ENCODE measurements at places on chromosomes 11 and 22. TPM values are rescaled to one million over a fixed set of nuclear protein-coding genes. Genes with fewer than 3 reads are reported as not detected.

- H3K4me1 ChIP-seq = no peaks in the 10 kb centered on the region
- H3K36me3 ChIP-seq = no peaks in the 10 kb centered on the region
- no peak for DNase-seq
- no peak overlapping the region for H3K27ac ChIP-seq
- no peaks in the 10 kb centered on the region for H3K27me3 ChIP-seq
- no peak overlapping the region for H3K4me3 ChIP-seq
Measured at GRCh38 chr22:49037701-49038245, 789.9 kb downstream of the BRD1 start.

Gene B3GAT1
- total RNA-seq = 0.44 TPM

DNA sequence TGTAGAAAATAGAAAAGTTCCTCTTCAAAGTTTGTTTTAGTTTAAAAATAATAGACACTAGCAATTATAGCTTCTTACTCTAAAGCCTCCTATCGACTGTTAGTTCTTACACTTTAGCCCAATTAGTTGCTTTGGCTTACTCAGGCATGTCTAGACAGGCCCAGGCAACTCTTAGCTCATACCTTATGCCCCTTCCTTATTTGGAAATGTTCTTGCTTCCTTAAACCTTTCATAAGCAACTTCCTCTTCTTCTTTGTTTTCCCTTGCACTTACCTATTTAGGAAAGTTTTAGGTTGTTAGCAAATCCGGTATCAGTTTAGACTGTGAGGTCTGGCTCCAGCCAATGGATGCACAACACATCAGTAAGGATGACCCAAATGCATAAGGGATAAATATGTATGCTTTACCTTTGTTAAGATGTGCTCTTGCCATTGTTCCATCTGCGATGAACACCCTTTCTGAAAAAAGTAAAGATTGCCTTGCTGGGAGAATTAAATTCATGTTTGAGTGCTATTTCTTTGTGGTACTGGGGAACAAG is 1277.5 kb upstream of the CNTN5 start:
- H3K36me3 ChIP-seq = no peaks in the 10 kb centered on the region
- no peaks in the 10 kb centered on the region for H3K4me1 ChIP-seq
- H3K4me3 ChIP-seq = no peak overlapping the region
- H3K27me3 ChIP-seq = no peaks in the 10 kb centered on the region
- no peak overlapping the region for H3K27ac ChIP-seq

Gene SMIM38
- total RNA-seq = 0.31 TPM

DNA sequence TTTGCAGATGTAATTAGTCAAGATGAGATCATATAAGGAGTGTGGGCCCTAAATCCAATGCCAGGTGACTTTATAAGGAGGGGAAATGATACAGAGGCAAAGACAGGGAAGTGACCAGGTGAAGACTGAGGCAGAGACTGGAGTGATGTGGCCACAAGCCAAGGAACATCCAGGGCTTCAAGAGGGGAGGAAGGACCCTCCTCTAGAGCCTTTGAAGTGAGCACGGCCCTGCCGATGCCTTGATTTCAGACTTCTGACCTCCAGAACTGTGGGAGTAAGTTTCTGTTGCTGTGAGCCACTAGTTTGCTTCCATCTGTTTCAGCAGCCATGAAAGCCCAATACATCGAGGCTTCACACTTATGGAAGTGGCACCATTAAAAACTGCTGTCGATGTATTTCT is 78.7 kb downstream of the SHANK2 start:
- H3K27me3 ChIP-seq = no peaks in the 10 kb centered on the region
- H3K27ac ChIP-seq = no peak overlapping the region
- H3K36me3 ChIP-seq = peaks cover 2% of the 10 kb centered on the region
- DNase-seq = no peak
- no peaks in the 10 kb centered on the region for H3K4me1 ChIP-seq
- no peak overlapping the region for H3K4me3 ChIP-seq

DNA sequence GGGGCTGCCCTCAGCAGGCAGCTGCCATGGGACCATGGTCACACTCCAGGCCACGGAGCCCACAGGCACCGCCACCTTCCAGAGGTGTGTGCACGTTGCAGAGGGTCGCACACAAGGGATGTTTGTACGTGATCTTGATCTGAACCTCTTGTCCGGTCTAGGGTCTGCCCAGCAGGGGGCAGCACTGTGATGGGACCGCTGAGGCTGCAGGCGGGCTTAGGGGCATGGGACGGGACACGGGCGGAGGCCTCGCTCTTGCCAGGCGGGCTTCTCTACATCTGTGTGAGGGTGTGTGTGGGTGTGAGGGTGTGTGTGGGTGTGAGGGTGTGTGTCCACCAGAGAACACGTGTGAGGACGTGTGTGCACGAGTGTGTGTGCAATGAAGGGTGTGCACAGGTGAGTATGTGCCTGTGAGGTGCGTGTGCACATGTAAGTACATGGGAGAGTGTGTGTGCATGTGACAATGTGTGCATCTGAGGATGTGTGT is 52.4 kb downstream of the CACNA1I start:
- H3K36me3 ChIP-seq = no peaks in the 10 kb centered on the region
- peak; percentile 84 for DNase-seq
- no peak overlapping the region for H3K4me3 ChIP-seq
- peaks cover 11% of the 10 kb centered on the region for H3K27me3 ChIP-seq
- no peak overlapping the region for H3K27ac ChIP-seq
- peaks cover 9% of the 10 kb centered on the region for H3K4me1 ChIP-seq

- peaks cover 1% of the 10 kb centered on the region for H3K36me3 ChIP-seq
- H3K27ac ChIP-seq = no peak overlapping the region
- no peak overlapping the region for H3K4me3 ChIP-seq
- peaks cover 9% of the 10 kb centered on the region for H3K4me1 ChIP-seq
- peaks cover 10% of the 10 kb centered on the region for H3K27me3 ChIP-seq
Measured at GRCh38 chr11:65479184-65480145, 19.4 kb upstream of the MALAT1 start.

Gene CADM1
- 1.2 TPM for total RNA-seq

Gene EXPH5
- 3.7 TPM for total RNA-seq

Gene FREY1
- total RNA-seq = 3.9 TPM

DNA sequence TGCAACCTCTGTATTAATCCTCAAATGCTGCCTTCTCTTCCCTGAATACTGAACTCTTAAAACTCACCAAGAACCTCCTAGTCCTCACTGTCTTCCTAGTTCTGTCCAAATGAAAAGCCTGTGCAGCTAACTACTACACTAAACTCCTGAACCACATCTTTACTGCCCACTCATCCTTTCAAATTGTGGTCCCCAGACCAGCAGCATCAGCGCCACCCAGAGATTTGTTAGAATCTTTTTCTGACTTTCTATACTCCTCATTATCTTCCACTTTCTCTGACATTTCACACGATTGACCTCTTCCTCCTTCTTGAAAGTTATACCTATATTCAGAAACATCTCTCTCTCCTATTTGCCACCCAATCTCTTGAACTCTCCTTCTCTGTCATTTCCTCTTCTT is 461.3 kb downstream of the DLG2 start:
- H3K4me1 ChIP-seq = no peaks in the 10 kb centered on the region
- no peaks in the 10 kb centered on the region for H3K36me3 ChIP-seq
- no peak overlapping the region for H3K4me3 ChIP-seq
- no peaks in the 10 kb centered on the region for H3K27me3 ChIP-seq
- DNase-seq = no peak
